ENCODE measurements at places on chromosomes 12 and 14.

GRCh38 chr12:120115066-120115465 lies 1.5 kb downstream of the RAB35 start:
- DNase-seq: no peak

GRCh38 chr12:40825156-40825555 lies 132.9 kb downstream of the CNTN1 start:
- DNase-seq: no peak

- DNase-seq: no peak
Measured at GRCh38 chr12:119748497-119748896, 80.6 kb downstream of the PRKAB1 start.

DNA sequence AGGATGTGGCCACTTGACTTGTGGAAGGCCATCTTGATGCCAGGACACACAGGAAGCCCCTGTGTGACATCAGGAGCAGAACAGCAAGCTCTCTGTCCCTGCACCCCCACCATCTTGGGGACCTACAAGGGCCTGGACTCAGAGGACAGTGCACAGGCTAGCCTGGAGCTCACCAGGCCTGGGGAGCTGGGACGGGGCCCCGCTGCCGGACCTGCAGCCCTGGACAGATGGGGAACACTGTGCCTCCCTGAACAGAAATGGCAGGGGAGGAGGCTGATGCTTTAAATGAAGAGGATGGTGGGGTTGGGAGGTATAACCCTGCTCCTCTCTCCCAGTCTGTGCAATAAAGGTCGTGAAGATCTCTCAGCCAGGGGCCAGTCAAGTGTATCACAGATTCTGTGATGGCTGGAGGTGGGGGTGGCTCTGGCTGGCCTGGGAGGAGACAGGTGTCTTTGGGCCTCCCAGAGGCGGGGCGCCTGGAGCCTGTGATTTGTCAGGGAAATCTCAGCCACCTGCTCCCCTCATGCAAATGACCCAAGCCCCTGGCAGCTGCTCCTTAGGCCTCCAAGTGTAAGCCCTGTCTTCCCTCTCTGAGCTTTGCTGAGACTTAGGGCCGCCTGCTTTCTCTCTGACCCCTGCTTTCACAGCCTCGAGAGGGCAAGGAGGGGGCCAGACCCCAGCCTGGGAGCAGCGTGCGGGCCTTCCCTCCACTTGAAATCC lies 1.1 kb upstream of the GNB3 start:
- no peak for DNase-seq

DNA sequence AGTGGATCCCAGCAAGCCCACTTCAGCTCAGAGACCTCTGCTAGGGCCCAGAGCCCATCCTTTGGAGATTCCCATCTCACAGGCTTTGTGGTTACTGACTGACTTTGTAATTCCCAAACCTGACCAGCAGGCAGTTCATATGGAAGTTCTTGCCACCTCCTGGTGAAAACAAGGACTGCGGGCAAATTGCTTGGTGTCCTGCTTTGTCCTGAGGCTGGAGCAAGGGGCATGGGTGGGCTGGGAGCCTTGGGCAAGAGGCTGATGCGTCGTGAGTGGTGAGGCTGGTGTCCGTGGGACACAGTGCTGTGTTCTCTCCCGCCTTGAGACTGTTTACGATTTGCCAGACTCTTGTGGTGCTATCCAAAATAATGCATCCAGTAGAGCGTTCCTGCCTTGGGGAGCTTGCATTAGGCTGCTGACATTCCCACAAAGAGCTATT lies 91.0 kb downstream of the LRRC74A start:
- no peak for DNase-seq

- DNase-seq: no peak
Measured at GRCh38 chr12:107080299-107080698, 13.1 kb downstream of the CRY1 start.

DNA sequence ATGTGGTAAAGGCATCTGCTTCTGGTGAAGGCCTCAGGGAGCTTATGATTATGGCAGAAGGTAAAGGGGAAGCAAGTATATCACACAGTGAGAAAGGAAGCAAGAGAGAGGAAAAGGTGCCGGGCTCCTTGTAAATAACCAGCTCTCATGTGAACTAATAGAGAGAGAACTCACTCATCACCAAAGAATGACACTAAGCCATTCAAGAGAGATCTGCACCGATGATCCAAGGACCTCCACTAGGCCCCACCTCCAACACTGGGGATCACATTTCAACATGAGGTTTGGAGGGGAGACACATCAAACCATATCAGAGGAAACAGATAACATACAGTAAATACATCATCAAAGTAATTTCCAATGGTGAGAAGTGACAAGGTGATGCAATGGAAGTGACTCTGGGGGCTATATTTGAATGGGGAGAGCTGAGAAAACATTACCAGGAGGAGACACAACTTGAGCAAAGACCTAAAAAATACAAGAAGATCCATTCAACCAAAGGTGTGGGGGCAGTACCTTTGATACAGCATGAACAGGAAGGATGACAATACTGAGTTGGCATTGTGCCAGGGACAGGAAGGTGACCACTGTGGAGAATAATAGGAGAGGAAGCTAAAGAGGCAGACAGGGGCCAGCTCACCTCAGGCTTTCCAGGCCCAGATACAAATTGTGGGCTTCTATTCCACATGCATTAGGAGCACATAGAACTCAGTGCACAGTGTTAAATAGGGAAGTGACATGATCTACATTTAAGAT lies 134.4 kb upstream of the GRIP1 start:
- no peak for DNase-seq

DNA sequence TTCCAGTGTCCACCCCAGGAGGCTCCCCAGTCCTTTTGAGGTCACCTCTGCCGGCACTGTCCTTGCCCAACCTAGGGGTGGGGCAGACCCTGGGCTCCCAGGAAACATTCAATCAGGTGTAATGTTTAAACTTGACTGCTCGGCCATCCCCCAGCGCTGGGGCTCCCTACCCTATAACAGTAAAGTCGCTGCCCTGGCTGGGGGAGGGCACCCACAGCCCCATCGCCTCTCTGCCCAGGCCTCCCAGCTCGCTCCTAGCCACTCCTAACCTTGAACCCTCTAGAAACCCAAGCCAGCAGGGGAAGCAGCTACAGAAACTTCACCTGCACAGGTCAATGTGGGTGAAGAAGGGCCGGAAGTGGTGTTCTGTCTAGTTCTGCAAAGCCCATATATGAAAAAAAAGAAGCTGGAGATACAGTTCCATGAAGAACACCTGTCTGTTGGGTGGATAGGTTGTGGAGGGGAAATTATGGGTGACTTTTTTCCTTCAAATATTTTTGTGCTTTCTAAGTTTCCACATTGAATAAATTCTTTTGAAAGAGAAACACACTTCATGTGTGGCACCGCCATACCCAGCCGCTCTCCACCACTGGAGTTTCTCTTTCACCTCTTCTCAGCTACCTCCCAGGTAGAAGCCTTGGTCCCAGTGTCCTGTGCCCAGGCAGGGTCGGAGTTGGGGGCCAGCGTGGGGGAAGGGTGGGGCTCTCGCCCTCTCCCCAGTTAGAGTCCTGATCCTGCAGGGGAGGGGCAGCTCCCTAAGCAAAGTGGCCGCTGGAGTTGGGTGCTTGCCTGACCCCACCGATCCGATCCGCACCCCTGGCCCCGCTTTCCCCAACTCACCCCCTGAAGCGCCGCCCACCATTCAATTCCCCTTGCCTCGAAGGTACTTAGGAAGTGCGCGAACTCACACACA lies 1.1 kb downstream of the CLMN start:
- DNase-seq: no peak

DNA sequence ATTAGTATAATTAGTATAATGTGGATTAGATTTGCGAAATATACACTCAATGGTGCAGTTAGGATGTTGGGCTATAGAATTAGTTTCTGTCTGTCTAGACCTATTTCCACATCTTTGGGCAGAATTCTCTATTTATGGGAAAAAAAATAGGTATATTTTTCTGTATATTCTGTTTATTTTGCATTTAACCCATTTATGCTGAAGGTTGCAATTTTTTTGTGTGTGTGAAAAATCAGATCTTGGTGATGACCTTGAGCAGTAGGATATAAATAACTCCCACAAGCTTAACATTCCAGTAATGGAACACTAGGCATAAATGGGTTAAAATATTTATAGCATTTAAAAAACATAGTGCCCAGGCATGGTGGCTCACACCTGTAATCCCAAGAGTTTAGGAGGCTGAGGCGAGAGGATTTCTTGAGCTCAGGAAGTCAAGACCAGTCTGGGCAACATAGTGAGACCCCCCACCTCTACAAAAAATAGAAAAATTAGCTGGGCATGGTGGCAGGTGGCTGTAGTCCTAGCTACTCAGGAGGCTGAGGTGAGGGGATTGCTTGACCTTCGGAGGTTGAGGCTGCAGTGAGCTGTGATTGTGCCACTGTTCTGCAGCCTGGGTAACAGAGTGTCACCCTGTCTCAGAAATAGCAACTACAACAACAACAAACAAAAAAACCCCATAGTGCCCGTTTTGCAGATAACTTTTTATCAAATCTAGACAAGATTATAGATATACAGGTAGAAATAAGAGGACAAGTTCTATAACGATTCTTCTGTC lies 9.3 kb downstream of the BRMS1L start:
- no peak for DNase-seq

DNA sequence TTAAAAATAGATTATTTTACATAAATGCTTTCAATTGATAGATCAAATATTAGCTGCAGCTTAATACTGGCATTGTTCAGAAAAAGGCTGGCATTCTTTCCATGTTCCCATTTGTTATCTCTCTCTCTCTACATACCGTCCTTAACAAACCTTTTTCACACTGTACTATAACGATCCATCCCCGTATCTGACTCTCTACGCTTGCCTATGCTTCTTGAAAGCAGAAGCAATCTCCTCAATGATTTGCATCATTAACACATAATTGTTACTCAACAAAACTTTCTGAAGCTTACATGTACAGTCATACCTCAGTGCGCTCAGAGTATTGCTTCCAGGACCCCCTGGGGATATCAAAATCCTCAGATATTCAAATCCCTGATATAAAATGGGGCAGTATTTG lies 89.7 kb downstream of the TMTC1 start:
- DNase-seq: no peak

Measured in CD4-positive, alpha-beta T cell treated with Interleukin-1 beta for 1 hour (primary cell).